ENCODE measurements at places on chromosomes 6 and 20.

- DNase-seq, result no peak
Observed at GRCh38 chr20:37297066-37297736, 7.7 kb downstream of the MANBAL start.

GRCh38 chr6:80940571-80940970, 811.9 kb downstream of the TENT5A start:
- no peak for DNase-seq

GRCh38 chr6:117601811-117602150, 530 bp downstream of the GOPC start:
- no peak for DNase-seq

DNA sequence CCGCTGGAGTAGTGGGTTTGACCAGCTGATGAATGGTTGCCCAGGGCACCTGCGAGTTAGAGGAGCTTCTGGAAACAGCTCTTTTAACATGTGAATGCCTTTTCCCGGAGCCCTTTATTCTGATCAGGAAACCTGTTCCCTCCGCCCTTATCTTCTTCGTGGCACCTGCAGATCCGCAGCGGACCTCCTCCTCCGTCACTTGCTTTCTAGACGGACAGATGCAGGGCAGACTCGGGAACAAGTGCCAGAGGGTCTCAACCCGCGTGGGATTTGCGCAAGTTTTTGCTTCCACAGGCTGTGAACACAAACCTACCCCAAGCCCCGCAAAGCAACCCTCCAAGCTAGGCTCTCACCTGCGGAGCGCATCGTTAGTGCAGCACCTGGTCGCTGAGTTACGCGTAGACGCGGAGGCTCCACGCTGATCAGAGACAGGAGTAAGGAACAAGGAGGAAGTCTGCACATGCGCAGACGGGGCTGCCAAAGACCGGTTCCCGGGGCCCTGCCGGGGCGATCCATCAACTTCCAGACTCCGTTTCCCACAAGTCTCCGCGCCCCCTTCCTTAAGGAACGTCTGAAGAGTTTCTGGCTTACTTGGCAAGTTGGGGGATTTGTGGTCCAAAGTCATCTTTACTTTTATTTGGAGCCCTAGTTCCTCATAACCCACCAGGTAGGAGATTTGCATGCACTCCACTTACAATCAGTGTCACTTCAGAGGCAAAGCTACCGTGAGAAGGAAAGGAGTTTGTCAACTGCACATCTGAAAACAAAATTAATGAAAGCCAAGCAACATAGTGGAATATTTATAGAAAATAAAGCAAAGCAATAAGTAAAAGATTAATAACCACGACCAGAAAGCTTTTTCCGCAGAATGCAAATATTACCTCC, 52.7 kb upstream of the ELMO2 start:
- no peak for DNase-seq

DNA sequence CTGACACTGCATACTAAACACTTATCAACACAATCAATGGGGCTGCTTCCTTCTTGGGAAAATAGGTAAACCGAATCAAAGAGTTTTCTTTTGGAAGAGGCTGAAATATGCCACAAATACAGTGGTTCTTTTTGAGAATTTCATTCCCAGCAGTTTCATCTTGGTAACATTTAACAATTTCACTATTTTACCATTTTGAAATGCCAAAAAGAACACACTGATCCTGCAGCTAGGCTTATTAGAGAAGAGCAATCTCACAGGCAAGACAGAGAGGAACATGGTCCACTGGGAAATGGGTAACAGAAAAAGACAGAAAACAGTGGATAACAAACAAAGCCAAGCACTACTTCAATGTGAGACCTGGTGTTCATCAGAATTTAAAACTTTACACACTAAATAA, 2.5 kb downstream of the CNR1 start:
- no peak for DNase-seq

DNA sequence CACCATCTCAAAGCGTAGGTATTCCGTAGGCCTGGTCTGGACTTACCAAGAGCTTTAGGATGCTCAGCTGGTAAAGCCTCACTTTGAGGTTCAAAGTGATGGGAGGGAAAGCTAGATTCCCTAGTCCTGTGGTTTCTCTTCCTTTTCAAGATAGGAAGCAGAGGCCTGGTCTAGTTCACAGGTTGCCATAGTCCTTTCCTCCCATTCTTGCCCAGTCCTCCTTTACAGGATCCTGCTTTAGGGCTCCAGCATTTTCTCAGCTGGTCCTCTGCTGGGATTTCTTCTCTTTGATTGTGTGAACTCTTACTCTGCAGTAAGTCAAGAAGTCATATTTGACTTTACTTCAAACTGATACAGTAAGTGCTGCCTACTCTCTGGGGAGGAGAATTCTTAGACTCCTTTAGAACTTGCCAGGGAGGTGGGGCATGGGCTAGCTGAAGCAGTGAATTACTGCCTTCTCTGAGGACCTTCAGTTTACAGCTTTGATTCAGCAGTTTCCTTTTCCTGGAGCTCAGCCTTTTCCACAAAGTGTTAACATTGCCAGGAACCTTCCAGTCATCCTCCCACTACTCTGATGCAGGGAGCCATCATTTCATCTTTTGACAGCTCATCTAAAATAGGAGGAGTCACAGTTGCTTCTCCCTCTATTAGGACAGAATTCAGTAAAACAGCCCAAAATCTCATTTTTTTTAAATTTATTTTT, 42.8 kb upstream of the PLCG1 start:
- DNase-seq, result no peak

DNA sequence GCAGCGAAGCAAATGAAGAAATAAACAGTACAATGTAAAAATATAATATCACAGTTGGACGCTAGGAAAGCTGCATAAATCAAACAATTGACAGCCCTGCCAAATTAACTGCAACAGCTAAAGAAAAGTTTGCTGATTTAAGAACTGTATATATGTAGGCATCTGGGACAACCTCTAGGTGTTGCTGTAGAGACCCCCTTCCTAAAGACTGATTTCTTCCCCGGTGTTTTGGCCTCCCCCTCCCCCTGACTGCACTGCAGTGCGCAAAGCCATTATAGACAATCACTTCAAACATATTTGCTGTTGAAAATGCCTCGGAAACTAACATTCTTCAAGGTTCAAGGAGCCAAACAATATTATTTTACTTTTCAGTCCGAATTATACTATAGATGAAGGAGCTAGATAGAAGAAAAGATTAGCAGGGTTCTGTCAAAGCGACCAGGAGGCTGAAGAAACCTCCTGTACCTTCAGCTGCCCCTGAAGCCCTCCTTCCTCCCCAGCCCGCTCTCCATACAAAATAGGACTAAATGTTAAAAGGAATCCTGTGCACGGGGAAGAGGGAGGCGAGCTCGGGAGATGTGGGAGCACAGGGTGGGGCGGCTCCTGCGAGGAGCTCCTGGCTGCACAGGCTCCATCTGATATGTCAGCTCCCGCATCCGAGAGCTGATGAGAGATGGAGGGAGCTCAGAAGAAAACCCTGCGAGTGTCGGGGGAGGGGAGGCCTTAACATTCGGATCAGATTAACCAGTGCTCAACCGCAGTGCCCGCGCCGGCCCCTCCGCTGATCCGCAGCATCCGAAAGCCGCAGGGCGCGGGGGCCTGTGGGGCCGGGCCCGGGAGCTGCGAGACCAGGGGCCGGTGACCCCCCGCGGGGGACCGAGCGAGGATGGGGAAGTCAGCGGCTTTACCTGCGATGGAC, 822 bp downstream of the ELOVL4 start:
- no peak for DNase-seq

- DNase-seq, result no peak
Observed at GRCh38 chr6:104685871-104686549, 173.7 kb downstream of the HACE1 start.

- DNase-seq, result no peak
Observed at GRCh38 chr6:20661721-20662120, 127.5 kb downstream of the CDKAL1 start.

DNA sequence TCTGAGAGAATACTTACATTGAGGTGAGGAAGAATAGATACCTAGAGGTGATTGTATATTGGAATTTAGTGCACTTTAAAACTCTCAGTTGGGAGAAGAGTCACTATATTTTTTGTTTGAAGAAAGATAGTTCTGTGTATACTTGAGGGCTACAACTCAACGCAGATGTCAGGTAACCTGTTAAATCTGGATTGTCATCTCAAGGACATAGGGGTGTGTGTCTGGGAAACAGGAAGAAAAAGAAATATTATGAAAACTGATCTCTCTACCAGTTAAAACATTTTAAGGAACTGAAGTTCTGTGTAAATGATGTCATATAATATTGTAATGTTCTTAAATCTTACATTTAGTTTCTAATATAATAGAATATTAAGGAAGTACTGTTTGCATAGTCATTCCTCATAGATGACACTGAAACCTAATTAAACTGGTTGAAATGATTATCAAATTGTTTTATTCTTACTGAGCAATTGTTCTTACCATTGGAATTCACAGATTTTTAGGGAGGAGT, 86.2 kb downstream of the SMAP1 start:
- DNase-seq, result no peak

GRCh38 chr20:3563548-3564177, 92.8 kb downstream of the ATRN start:
- DNase-seq, result no peak

GRCh38 chr6:96522465-96523009, 931 bp downstream of the UFL1 start:
- no peak for DNase-seq

DNA sequence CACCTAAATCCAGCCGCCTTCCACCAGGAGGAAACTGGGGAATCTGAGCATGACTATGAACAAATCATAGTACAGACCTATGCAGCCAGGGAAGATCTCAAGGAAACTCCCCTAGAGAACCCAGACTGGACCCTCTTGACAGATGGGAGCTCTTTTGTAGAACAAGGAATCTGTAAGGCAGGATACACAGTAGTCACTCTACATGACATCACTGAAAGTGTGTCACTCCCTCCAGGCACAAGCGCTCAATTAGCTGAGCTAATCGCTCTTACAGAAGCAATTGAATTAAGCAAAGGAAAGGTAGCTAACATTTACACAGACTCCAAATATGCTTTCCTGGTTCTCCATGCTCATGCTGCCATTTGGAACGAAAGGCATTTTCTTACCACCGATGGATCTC, 36.8 kb downstream of the PLN start:
- no peak for DNase-seq

- no peak for DNase-seq
Observed at GRCh38 chr6:44985006-44985405, 343.1 kb upstream of the RUNX2 start.

- no peak for DNase-seq
Observed at GRCh38 chr6:134456226-134456625, 138.3 kb upstream of the SGK1 start.

GRCh38 chr20:63024573-63025392, 18.0 kb upstream of the BHLHE23 start:
- DNase-seq, result no peak

DNA sequence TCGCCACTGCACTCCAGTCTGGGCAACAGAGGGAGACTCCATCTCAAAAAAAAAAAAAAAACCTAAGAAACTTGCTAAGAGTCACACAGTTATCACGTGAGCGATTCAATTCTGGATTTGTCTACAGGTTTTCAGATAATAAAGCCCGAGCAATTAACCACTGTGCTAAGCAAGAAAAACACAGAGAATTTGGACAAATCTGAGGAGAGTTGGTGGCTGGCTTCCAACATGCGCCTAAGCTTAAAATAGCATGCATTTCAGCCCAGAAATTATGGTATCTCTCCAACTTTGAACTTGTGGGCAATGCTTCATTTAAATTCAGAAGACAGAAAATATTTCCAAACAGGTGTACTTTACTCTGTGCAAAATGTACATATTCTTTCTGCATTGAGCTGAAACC, 232.9 kb downstream of the TSHZ2 start:
- no peak for DNase-seq

Measured in CD8-positive, alpha-beta T cell (primary cell).